ENCODE measurements at places on chromosomes 1 and 21. TPM values are rescaled to one million over a fixed set of nuclear protein-coding genes. Genes with fewer than 3 reads are reported as not detected.

- no peak for DNase-seq
Measured at GRCh38 chr21:42550817-42551216, 37.2 kb downstream of the SLC37A1 start.

GRCh38 chr1:24105368-24106160, 6.4 kb downstream of the MYOM3 start:
- no peak for DNase-seq

GRCh38 chr1:63955370-63956145, 181.7 kb downstream of the ROR1 start:
- DNase-seq, result no peak

- DNase-seq, result no peak
Measured at GRCh38 chr21:15195104-15195503, 130.3 kb upstream of the NRIP1 start.

- no peak for DNase-seq
Measured at GRCh38 chr1:230276401-230276800, 149.7 kb downstream of the PGBD5 start.

DNA sequence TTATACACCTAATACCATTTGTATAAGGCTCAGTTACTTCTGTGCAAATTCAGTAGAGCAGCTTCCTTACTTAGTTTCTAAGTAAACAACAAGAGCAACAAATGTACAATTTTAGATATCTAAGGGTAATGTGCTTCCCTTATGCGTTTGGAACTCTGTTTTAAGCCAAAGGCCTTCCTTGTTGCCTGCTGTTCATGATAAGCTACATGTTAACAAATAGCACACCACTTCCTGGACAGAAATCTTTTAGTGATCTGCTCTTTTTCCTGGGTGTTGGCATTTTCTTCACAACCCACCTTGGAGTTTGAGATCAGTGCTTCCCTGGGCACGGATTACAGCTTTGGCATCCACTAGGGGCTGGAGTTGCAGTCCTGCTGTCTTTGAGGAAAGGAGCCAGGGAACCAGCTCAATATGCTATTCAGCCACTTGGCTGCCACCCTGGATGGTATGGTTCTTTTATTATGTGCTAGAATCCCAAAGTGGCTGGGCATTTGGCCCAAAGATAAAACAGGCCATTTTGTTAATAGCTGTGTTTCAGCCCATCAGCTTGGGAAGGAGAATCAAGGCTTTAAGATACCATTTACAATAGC, 55.6 kb upstream of the ADAR start:
- no peak for DNase-seq

GRCh38 chr1:50559421-50559820, 136.2 kb upstream of the DMRTA2 start:
- DNase-seq, result no peak

DNA sequence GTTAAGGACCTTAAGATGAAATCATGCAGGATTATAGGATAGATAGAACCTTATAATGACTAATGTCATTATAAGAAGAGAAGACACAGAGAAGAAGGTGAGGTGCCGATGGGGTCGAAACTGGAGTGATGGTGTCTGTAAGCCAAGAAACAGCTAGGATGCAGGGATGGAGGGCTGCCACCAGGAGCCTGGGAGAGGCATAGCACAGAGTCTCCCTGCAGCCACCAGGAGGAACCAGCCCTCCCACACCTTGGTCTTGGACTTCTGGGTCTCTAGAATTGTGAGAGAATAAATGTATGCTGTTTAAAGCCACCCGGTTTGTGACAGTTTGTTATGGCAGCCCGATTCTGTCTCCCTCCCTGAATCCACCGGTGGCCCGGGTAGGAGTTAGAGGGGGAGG, 337.2 kb upstream of the AJAP1 start:
- DNase-seq, result no peak

- DNase-seq, result no peak
Measured at GRCh38 chr1:179576509-179576908, 761 bp upstream of the NPHS2 start.

GRCh38 chr1:234611225-234611846, 1.4 kb upstream of the IRF2BP2 start:
- DNase-seq, result no peak

DNA sequence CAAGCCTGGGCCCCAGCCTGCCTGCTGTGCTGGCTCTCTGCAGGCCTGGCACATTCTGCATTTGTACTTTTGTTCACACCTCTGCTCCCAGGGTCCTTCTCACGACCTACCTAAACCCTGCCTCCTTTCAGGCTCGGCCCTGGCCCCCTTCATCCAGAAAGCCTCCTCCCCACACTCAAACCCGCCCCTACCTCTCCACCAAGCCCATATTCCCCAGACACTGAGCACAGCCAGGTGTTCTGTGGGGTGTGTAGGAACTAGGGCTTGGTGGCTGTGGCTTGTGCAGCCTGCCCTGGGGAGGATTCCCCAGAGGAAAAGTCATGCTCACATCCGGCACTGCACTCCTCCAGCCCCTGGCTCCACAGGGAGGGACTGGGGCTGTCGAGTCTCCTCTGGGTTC, 8.2 kb upstream of the MIXL1 start:
- no peak for DNase-seq

DNA sequence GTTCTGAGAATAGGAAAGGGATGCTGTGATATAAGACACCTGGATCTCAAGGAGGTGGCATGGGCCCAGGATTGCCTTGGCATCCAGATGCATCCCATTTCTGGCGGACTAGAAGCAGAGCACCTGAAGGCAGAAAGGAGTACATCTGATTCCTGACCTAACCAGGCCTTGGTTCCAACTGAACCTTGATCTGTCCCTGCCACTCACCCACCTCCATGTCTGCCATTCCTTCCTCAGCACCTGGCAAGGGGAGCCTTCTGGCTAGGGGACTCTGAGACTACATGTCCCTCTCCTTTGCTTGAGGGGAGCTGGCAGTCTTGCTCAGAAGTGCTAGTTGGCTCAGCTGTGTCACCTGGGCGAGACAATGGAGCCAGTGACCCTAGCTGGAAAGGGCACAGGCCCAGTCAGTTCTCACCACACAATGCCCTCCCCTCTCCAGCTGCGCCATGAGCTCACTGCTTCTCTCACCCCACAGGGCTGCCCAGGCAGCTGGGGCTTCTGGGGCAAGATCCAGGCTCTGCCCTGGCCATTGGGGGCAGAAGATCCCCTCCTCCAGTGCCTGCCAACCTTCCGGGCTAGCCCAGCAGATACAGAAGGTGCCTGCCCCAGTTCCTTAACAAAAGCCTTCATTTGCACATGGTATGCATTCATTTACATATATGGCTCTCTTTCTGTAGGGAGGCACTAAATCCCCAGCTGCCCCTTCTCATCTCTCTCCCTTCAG, 2.9 kb downstream of the IGSF8 start:
- no peak for DNase-seq

GRCh38 chr1:161153682-161154337, at the start of gene UFC1:
UFC1 (plus strand) TSS chr1:161153978; CDS start chr1:161153998, 20 bp downstream.
- DNase-seq, result peak; percentile 81

DNA sequence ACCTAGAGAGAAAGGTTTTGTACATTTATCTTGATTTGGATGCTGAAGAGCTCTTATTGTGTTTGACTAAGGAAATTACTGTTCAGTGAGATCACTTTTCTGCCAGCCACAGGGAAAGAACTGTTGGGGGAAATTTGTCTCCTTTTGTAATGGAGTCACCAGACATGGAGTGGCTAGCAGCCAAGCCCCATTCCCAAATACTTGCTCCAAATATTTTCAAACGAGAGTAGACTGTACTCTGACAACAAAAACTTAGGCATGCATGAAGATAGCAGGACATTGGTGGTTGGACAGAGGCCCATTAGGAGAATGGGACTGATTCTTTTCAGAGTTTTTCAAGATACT, 21.1 kb downstream of the IPO9 start:
- no peak for DNase-seq

GRCh38 chr1:234643111-234643849, 33.3 kb upstream of the IRF2BP2 start:
- peak; percentile 73 for DNase-seq

DNA sequence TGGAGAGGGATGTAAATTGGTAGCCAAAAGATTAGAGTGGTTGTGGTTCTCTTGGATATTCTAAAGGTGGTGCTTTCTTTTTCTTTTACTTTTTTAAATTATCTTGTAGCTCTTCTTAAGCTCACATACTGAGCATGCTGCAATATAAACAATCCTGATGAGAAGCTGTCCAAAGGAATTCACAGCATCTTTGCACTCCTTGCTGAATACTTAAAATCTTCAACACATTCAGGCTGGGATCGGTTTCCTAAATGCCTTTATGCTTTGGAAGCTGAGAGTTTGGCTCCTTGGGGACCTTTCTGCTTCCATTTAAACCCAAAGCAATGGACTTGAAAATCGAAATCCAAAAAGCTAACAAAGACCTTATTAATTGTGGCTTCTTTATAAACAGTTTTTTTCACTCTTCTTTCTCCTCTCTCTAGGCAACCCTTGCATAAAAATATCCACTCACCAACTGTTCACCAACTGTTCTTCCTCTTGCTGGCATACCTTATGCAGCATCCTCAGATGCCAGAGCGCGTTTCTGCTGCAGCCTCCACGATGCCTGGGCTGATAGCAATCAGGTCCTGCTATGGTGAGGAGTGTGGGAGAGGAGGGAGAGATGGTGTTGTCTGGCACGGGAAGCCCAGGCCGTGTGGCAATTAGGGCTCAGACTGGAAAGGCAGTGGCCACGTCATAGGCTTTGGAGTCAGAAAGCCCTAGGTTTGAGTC, 535.8 kb upstream of the DAB1 start:
- no peak for DNase-seq

DNA sequence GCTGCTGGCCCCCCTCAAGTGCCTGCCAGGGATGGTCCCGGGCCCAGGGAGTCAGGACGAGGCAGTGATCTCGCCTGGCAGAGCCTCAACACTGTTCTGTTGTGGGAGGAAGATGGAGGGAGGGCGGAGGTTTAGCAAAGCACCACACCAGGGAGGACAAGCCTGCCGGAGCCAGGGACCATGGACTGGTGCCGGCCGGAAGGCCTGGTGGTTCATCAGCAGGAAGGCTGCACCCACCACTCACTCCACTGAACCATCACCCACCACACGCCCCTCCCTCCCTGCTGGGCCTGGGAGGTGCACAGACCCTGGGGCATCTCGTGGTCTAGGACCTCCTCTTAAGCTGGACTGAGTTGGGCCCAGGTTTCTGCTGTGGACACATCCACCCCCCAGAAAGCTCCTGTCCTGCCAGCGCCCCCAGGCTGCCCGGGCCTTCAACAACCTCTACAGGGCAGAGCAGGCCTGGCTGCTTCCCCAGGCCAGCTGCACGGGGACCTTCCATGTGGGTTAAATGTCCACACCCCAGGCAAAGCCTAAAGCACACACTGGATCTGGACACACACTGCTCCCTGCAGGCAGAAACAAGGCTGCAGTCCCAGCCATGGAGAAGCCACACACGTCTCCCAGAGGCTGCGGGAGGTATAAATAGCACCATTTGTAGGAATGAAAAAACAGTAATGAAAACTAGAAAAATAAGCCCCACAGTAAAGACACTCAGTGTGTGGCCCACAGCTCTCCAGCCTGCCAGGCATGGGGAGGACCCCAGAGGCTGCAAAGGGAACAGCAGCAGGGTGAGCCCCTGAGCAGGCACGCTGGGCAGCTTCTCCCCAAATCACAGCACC, 10.4 kb upstream of the TMEM240 start:
- DNase-seq, result no peak

DNA sequence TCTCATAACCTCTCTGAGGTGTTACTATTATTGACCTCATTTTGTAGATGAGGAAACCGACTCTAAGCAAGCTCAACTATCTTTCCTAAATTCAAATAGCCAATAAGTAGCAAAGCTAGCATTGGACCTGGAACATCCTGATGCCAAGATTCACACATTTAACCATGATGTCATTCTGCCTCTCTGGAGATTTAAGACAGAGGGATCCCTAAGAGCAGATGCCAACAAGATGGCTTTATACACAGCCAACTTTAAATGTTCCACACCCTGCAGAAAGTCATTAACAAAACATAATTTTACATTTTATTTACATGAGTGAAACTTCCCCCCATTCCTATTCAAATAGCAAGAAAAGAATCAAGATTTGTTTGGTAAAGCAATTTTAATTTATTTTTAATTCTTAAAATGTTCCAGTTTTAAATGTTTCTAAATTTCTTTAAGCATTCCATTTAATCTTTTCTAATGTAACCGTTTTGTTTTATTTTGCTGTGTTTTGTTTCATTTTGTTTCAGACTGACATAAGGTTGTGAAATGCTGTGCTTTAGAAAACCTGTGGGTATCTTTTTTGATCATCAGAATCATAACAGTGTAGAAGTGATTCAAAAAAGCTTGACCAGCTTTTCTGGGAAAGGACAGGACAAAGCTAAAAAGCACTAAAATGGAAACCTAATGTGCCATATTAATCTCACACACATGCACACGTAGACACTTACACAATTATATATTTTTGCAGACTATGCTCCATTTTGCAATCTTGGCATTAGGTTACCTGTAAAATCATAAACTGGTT, 7.6 kb upstream of the VAV3 start:
- no peak for DNase-seq

- no peak for DNase-seq
Measured at GRCh38 chr1:200869753-200870391, 2.9 kb upstream of the GPR25 start.

DNA sequence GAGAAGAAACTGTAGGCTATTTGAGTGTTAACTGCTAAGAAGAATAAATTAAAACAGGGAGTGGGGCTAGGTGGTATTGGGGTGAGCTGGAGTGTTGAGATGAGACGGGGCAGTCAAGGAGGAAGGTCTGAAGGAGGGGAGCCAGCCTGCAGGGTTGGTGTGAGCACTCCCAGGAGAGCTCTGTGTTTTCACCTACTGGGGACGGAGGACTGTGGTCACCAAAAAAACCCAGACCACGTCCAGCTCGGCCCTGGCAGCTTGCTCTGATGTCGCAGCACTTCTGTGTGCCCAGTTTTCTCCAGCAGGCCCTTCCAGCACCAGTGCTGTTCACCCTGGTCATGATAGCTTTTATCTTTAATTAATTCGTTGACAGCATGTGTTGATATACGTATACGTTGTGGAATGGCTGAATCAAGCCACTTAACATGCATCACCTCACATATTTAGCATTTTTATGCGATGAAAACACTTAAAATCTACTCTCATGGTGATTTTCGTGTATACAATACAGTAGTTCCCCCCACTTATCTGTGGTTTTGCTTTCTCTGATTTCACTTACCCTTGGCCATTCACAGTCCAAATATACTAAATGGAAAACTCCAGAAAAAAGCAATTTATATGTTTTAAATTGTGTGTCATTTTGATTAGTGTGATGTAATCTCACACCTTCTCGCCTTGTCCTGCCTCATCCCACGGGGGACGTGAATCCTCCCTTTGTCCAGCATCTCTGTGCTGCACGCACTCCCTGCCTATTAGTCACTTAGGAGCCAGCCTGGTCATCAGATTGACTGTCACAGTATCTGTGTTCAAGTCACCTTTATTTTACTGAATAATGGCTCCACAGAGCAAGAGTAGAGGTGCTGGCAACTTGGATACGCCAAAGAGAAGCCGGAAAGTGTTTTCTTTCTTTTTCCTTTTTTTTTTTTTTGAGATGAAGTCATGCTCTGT, 12.3 kb downstream of the FAM3B start:
- no peak for DNase-seq

- DNase-seq, result no peak
Measured at GRCh38 chr1:107653765-107654164, 311.2 kb downstream of the VAV3 start.

The L1TD1 gene
- under 0.01 TPM for total RNA-seq

The SH2D1B gene
- 0.33 TPM for total RNA-seq

Measured in liver (tissue), 10 donors.